ENCODE measurements at places on chromosomes 6 and 20.

DNA sequence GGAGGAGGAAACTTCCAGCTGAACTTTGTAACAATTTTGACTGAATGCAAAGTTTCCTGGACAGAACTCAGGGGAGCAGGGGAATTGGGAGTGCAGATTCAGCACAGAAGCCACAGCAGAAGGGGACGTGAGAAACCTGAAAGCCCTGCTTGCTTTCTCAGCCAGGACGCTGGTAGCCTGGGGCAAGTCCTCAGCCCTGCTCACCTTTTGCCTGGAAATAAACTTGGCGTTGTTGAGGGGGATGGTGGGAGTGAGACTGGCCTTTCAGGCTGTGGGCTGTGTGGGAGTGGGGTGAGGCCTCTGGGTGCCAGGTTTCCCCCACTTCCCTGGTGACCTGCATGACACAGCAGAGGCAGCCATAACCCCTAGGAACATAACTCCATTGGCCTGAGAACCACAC, 238.1 kb upstream of the HS3ST5 start:
- no peak for DNase-seq

DNA sequence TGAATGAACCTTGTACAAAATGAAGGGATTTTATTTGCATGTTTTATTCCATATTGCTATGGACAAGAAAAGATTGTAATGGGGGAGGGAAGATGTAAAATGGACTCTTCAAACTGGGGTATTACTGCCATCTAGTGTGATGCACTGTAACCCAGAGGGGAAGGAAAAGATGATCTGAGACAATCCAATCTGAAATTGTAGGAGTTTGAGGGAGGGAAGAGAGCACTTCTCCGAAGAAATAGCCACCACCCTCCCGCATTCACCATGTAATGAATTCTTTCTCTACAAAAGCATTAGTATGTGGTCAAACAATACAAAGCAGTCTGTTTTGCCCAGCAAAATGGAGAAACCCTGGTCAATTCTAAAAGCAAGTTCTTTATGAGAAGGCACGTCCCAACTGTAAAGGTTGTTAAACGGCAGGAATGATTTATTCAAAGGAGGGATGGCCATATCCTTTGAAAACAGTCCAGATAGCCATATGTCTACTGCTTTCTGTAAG, 679.5 kb upstream of the NRSN1 start:
- DNase-seq, result no peak

- DNase-seq, result no peak
These were observed 43.1 kb downstream of the CD109 start for GRCh38 chr6:73739096-73739495.

GRCh38 chr6:142361779-142362750, 60.3 kb downstream of the ADGRG6 start:
- no peak for DNase-seq

DNA sequence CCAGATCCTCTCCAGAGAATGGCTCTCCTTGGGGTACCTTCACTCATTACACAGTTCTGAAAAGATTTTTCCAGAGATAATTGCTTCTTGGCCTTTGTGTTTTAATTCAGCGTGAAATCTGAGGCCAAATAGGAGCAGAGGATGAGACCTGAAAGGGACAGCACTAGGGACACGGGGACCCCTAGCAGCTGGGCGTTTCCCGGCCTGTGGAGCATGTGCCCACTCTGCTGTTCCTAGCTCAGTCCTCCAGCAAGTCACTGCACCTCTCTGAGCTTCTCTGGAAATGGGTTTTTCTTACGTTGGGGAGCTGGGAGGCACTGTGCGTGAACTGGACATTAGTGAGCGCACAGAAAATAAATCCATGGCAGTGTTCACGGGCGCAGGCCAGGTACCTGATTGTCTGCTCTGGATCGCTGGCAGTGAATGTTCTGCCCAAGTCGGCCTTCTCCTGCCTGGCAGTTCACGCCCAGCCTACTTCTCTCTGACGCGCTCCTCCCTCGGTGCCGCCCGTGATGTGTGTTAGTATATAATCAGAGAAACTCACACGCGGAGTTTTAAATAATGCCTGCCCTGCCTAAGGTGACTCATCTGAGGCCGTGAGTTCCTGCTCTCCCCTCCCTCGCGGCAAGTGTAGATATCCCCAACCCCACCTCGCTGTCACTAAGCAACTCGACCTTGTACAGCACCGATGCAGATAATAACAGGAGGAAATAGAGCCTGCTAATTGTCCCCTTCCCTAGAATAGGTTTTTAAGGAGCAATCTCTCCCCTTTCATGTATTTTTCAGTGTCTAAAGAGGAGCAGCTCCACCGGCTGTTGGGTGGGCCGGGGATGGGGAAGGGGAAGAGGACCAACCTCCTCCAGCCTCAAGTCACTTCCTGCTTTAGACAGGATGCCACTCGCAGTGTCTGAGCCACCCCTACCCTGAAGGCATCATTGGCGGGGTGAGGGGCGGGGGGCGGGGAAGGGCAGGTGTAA, 2.7 kb upstream of the TUBB2A start:
- peak; percentile 47 for DNase-seq

- DNase-seq, result no peak
These were observed 564.3 kb downstream of the LMBRD1 start for GRCh38 chr6:69232496-69232895.

DNA sequence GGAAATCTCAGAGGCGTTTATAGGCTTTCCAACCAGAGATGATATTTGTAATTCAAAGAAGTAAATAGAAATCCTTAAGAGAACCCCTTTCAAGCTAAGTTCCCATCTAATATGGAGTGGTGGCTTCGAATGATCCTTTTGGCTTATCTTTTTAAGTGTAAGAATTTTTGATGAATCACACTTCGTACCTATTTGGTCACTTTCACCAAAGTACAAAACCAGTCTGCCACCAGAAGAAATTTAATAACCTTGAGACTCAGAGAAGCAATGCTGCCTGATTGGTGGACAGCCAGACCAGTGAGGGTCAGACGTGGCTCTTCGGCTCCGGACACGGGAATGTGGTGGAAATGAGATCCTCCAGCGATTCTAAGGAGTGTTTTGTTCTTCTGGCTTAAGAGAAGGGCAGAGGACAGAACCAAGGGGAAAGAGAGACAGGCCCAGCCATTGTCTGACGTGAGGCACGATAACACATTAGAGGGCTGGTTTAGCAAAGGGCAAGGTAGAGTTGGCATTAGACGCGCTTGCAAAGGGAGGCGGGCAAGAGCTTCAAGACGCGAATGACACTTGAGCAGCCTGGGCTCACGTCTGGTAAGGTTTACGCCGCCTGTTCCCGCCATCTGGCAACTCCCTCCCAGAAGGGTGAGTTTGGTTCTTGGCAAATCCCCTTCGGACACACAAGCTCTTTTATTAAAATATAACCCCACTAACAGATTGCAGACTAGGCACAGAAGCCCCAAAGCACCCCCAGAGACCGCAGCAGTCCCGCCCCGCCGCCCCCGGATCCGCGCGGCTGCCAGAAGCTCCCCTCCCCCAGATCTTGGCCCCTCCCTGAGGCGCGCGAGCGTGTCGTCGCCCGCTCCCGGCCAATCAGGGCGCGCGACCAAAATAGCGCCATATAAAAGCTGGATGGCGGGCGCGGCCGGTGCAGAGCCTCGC, 50.0 kb upstream of the EZR start:
- DNase-seq, result peak; percentile 92

GRCh38 chr20:53036992-53037391, 64.8 kb downstream of the TSHZ2 start:
- no peak for DNase-seq

GRCh38 chr6:21163110-21163837, 430.3 kb upstream of the SOX4 start:
- no peak for DNase-seq

DNA sequence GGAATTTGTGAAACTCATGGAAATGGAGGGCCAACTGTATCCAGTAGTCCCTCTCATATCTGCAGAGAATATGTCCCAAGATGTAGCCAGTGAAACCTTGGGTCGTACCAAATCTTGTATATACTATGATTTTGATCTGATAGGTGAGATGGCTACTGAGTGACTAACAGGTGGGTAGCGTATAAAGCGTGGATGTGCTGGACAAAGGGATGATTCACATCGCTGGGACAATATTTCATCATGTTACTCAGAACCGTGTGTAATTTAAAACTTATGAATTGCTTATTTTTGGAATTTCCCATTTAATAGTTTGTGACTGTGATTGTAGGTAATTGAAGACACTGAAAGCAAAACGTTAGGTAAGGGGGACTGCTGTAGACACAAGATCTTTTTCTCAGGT, 144.1 kb downstream of the SMAP1 start:
- DNase-seq, result no peak

DNA sequence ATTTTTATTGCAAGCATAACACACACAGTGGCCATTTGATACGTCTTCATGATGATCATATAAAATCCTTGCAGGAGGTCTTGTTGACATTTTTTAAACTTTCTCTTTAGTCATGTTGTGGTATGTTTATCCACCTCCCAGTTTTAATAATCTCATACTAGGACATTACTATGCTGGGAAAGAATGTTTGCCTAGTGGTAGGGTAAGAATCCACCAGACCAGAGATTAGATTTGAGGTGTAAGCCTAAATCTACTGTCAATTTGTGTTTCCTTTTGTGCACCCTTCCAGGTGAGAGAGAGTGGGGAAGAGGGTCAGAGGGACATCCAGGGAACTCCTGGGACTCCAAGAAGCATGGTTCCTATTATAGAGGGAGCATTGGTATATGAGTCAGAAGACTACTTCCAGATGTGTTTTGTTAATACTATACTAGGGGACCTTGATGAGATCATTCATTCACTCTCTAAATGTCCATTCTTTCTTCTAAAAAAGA, 298.3 kb upstream of the SASH1 start:
- DNase-seq, result no peak

- DNase-seq, result no peak
These were observed 131.6 kb downstream of the HFE start for GRCh38 chr6:26218824-26219223.

DNA sequence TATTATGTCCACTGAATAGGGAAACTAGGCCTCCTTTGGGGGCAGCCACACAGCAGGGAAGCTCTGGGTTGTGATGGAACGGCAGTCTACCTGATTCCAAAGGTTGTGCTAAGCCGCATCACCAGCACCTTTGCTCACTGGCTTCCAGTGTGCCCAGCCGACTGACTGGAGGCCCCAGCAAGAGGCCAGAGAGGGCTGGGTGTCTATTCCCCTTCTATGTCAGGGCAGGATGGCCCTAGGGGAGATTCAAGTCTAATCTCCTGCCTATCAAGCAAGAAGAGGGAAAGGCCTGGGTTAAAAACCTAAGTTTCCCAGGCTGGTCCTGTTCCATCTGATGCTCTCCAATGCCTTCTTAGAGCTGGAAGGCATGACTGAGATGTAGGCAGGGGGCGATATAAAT, 53.6 kb downstream of the JPH2 start:
- no peak for DNase-seq

DNA sequence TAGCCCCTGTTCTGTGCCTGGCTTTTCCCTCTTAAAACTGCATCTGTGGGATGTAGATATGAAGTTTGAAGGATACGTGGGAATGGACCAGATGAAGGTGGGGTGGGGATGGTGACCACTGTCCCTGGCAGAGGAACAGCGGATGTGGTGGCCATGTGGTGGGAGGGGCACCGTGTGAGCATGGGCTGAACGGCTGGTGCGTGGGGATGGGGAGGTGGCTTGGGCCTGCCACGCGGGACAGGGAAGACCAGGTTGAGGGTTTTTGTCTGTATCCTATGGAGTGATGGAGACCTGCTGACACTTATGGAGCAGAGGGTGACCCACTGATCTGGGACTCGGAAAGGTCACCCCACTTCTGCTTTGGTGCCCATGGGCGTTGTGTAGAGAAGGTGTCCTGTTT, 19.2 kb downstream of the PHACTR3 start:
- no peak for DNase-seq

DNA sequence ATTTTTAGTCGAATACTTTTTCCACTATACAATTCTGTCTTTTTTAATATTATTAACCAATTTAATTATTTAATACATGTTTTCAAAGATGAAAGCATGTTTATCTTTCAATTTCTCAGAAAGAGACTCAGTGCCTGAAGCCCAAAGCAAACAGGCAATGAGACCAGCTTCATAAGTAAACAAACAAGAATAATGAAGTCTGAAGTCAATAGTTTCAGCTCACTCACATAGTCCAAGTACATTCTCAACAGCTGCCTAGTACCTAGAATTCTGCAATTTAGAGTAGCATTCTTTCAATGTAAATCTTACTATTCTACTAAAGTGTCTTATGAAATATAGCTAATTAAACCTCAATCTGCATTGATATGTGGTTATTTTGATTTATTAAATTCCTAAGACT, 626.5 kb upstream of the NRSN1 start:
- no peak for DNase-seq

DNA sequence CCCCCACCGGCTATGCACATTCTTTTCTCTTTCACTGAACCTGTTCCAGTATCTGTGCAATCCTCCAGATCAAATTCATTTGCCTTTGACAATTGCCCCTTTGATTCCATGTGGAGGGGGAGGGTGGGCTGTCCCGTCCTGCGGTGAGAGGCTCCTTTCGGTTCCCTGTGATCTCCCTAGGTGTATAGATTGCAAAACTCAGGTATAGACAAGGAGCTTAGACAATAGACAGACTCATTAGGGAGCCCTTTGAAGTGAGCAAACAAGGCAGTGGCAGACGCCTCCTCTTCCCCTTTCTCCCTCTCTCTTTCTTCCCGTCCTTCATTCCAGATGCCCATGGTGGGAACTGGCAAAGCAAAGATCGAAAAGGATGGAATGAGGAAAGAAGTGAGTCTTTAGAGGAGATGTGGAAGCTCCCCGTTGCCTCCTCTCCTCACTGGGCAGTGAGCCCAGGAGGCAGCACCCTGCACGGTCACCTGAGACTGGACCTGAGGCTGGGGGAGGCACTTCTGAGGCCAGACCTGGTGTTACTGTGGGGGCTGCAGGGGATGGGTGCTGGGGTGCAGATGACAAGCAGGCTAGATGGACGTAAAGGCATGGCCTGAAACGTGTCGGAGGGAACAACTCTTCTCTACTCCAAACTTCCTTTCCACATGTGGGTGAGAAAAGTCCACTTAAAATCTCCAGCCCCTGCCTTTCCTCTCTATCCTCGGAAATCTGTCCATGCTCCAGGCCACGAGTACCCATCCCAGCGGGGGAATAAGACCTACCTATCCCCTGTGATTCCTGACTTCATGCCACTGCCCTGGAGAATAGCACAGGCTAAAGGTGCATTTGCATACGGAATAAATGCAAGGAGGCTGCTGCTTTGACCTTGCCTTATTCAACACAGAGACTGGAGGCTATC, 256.6 kb upstream of the FOXQ1 start:
- no peak for DNase-seq

- DNase-seq, result no peak
These were observed 61.7 kb downstream of the METTL24 start for GRCh38 chr6:110296241-110297025.

GRCh38 chr6:15301179-15302006, 55.5 kb downstream of the JARID2 start:
- DNase-seq, result no peak

DNA sequence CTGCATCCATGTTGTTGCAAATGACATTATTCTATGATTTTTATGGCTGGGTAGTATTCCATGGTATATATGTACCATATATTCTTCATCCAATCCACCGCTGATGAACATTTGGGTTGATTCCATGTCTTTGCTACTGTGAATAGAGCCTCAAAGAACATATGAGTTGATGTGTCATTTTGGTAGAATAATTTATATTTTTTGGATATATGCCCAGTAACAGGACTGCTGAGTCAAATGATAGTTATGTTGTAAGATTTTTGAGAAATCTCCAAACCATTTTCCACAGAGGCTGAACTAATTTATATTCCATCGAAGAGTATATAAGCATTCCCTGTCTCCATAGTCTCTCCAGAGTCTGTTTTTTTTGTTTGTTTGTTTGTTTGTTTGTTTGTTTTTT, 1373.5 kb downstream of the GRIK2 start:
- DNase-seq, result no peak

All from activated T-helper 1 cell treated with anti-CD3 and anti-CD28 coated beads, Interleukin-2, amount 50 U/mL, for 16 hours (primary cell).